ENCODE measurements at places on chromosomes 3 and 15.

DNA sequence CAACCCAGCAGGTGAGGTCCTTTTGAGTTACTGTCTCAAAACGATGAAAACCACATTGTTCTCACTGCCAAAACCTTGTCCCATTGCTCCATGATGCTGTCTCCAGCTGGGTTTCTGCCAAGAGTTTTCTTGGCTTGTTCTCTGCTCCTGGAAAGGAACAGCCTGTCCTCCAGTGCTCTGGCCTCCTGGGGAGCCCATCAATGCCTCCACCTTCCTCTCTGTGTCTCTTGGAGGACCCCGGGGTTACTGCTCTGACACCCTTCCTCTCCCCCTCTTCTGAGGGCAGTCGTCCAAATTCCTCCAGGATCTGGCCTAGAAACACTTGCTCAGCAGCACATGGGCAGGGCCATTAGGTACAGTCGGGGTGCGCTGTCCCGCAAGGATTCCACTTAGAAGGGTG lies 63.9 kb upstream of the RGMA start:
- DNase-seq = peak; percentile 94

DNA sequence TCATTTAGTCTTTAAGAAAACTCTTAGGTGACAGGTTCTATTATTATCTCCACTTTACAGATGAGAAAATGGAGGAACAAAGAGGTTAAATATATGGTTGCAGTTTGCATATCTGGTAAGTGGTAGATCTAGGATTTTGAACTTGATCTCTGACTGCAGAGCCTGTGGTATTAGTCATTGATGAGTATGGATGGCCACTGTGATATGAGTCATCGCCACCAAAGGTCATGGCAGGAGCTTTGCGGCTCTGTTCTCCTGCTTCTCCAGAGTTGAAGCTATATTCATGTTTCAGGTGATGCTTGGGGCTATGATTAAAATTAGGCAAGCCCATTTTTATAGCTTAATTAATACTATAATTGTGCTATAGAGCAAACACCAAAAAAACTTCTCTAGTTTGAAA lies 306.2 kb upstream of the DPPA4 start:
- DNase-seq = no peak

- DNase-seq = no peak
Observed at GRCh38 chr3:115808244-115808643, 184.9 kb downstream of the GAP43 start.

GRCh38 chr3:62151591-62151990 lies 221.8 kb downstream of the FEZF2 start:
- DNase-seq = no peak

GRCh38 chr3:121651684-121652083 lies 9.0 kb downstream of the HCLS1 start:
- DNase-seq = no peak

- DNase-seq = no peak
Observed at GRCh38 chr15:48370460-48370859, 39.2 kb downstream of the DUT start.

GRCh38 chr3:121660356-121661171 lies at the start of gene HCLS1:
Gene HCLS1 (minus strand): TSS chr3:121660903. CDS start chr3:121658347, 2,556 bp downstream.
- no peak for DNase-seq

- DNase-seq = no peak
Observed at GRCh38 chr3:195834675-195835583, 23.2 kb upstream of the MUC4 start.

- DNase-seq = no peak
Observed at GRCh38 chr3:108590460-108590859, 938 bp downstream of the DZIP3 start.

- DNase-seq = no peak
Observed at GRCh38 chr3:113747283-113748046, 630 bp downstream of the ATP6V1A start.

DNA sequence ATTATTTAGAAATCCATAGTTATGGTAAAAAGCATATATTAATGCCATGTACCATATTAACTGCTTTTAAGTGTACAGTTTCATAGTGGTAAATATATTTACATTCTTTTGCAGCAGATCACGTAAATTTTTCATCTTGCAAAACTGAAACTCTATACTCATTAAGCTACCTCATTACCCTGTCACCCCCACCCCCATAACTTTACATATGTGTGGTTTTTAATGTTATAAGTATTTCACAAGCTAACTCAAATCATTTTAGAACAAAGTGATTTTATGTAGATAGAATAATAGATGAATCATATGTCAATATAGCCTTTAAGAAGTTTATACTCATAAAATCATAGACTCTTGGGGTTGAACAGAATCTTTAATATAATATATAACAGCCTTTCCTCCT lies 7.1 kb upstream of the TP63 start:
- no peak for DNase-seq

- DNase-seq = no peak
Observed at GRCh38 chr15:74723754-74724334, 1.5 kb downstream of the CYP1A1 start.

DNA sequence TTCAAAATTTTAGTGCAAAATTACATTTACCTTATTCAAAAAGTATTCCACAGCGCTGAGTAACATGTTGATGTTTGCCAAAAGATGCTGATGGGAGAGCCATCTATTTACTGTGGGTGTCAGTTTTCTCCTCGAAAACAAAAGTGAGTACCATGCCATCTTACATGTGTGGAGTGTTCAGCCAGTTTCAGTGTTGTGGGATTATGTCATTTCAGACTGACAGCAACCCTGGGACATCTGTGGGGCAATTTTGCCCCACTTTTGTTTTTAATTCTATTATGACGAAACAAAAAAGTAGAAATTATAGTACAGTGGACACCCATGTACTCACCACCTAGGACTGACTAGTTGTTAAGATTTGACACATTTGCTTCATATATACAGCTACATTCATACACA lies 19.6 kb downstream of the SLCO3A1 start:
- no peak for DNase-seq

GRCh38 chr3:73828348-73828747 lies 203.6 kb upstream of the PDZRN3 start:
- no peak for DNase-seq

GRCh38 chr3:156323466-156323865 lies 203.1 kb downstream of the KCNAB1 start:
- DNase-seq = no peak

DNA sequence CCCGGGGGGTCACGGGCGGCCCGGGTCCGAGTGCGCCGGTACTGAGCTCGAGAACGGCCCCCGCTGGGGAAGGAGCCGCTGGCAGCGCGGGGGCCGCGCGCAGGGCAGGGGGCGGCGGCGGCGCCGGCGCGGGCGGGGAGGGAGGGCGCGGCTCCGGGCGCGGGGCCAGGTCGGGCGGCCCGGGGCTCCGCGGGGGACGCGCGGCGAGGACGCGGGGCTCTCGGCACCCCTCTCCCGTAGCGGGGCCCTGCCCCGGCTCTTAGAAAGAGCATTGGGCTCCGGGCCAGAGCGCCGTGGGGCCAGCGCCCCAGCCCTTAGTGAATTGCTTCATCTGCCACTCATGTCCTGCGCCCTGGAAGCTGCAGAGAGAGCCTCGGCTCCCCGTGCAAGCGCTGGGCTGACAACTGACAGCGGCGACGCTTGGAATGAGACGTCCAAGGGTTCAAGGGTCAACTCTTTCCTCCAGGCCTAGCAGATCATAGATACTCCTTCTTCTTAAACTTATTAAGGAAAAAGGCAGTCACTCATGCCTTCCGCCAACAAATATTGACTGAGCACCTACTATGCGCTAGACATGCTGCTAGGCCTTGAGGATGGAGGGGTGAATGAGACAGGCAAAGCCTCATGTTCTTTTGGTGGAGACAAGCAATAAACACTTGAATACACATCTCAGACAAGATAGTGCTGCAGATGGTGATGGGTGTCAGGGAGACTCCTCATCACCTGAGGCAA lies 140.8 kb downstream of the SMAD6 start:
- DNase-seq = no peak

GRCh38 chr15:73424506-73424905 lies 18.5 kb upstream of the REC114 start:
- no peak for DNase-seq

GRCh38 chr3:149384911-149385321 lies 7.5 kb upstream of the TM4SF1 start:
- DNase-seq = no peak

- DNase-seq = no peak
Observed at GRCh38 chr3:151774910-151775309, 39.0 kb upstream of the AADAC start.

- DNase-seq = no peak
Observed at GRCh38 chr3:122183521-122183892, at the start of gene CASR. Gene CASR (plus strand): TSS chr3:122183668. CDS start chr3:122254190, 70,522 bp downstream.

GRCh38 chr3:56781762-56782161 lies 20.0 kb downstream of the ARHGEF3 start:
- DNase-seq = no peak

DNA sequence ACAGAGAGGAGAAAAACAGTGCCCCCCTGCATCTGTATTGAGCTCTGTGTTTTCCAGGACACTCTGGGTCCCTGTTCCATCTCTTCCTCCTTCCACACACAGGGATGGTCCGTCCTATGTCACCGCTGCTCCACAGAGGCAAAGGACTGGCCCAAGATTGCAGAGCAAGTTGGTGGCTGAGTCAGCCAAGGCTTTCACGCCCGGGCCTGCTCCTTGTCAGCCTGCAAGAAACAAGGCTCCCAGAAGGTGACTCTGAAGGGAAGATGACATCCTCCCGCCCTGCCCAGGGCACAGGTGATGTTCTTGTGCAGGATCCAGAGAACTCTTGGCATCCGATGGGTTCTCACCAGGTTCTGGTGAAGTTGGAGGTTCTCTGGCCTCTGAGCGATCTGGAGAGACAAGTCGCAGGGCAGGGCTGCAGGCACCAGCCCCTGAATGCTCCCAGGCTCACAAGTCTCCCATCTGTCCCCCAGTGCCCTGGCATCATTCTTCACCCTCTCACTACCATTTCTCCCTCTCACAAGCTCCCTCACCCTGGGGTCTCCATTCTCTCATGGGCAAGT lies 138.6 kb downstream of the MEGF11 start:
- DNase-seq = no peak

- no peak for DNase-seq
Observed at GRCh38 chr15:70079888-70080287, 17.8 kb downstream of the TLE3 start.

GRCh38 chr3:122974764-122975162 lies 52.8 kb downstream of the SEMA5B start:
- no peak for DNase-seq
